ENCODE measurements at places on chromosomes 7 and 10.

GRCh38 chr7:8165150-8165549 lies 96.8 kb downstream of the ICA1 start:
- DNase-seq: no peak

- no peak for DNase-seq
These were observed 341.1 kb downstream of the CXCL12 start for GRCh38 chr10:44043646-44044375.

GRCh38 chr7:135335628-135336139 lies 102.0 kb downstream of the STRA8 start:
- no peak for DNase-seq

- DNase-seq: no peak
These were observed 4.4 kb upstream of the TBX20 start for GRCh38 chr7:35258125-35258867.

DNA sequence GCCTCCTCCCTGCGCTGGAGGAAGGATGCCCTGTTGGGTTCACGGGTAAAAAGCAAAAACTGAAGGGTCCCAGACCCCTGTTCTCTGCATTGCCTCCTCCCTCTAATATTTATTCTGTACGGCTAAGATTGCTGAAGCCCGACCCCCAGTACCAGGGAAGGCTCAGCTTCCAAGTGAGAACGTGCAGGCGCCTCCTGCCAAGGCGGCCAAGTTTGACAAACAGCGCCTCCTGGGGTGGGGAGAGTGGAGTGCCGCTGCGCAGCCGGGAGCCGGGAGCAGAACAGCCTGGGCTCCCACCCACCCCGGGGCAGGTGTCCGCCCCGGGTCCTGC lies 4.7 kb upstream of the EBF3 start:
- DNase-seq: no peak

GRCh38 chr7:47322731-47323130 lies 259.2 kb downstream of the TNS3 start:
- no peak for DNase-seq

DNA sequence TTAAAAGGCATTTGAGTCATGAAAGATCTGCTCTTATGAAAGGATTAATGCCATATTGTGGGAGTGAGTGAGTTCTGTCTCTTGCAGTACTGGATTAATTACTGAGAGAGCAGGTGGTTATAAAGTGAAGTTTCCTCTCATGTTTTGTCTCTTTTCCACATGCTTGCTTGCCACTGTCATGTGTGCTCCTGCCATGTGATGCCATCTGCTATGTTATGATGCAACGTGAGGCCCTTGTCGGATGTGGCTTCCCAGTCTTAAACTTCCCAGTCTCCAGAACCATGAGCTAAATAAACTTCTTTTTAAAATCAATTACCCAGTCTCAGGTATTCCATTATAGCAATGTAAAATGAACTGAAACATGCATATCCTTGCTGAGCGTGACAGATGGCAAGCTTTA lies 22.7 kb upstream of the TCTN3 start:
- no peak for DNase-seq

DNA sequence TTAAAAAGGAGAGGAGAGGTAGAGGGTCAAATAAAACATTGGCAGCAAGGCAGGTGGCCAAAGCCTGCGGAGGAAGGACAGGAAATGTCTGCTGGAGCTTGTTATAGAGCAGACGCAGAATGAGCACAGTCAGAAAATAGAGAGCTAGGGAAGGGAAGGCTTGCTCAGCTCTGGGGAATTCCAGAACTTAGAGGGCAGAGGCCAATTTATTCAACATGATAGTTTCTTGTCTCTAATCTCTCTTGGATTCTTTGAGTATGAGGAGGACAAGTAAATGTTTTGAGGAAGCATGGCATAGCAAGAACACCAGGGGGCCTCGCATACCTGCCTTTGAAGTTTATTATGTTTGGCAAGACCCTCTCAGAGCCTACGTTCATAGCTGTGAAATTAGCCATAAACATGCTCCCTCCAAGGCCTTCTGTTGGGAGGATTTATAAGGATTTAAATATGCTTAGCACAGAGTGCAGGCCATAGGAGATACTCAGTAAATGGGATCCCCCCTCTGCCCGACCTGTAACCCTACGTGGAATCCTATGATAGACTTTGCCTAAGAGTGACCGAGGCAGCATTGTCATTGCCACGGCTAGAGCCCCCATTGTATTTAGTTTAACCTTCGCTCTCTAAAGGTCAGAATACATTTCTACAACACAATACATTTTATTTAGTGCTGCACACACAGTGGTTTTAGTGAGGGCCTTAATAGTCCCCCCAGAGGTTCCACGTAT lies 293.9 kb downstream of the CCDC3 start:
- no peak for DNase-seq

DNA sequence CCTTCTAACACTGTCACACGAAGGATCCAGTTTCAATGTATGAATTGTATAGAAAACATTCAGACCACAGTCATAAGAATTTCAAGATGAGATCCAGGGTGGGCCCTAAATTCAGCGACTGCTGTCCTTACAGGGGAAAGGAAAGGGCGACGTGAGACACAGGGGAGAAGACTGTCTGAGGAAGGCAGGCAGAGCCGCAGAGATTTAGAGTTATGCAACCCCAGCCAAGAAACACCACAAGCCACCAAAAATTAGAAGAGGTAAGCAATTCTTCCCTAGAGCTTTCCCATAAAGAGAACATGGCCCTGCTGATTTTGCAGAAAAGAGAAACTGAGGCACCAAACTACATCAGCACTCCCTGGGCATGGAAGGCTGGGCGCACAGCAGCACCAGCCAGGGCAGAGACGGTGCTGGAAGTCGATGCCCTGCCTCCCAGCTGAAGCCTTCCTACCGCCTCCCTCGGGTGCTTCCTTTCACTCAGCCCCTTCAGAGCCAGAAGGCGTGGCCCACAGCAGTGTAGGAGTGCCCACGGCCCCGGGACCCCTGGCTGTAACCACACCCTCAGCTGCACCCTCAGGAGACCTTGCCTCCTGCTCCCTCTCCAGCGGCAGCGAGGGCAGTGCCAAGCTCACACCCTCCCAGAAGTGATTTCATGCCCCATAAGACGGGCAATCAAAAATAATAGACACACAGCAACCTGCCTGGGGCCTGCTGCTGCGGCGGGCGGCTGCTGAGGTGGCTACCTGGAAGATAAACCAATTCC lies 81.0 kb upstream of the LRRC4 start:
- DNase-seq: no peak

DNA sequence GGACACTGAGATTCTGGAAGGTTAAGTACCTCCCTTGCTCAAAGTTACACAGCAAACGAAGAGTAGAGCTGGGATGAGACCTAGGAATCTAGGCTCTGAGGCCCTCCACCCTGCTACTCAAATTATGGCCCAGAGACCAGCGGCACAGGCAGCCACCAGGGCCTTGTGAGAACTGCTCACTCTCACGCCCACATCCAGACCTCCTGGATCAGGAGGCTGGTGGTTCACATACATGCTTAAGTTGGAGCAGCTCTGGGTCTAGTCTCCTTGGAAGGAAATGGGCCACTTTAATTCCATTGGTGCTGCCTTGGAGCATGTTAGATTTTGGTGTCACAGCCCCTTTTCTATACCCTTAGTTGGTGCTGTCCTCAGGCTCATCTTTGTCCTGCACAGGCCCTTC lies 41.9 kb downstream of the ADRA2A start:
- DNase-seq: no peak
